ENCODE measurements at places on chromosomes 5 and 9. TPM values are rescaled to one million over a fixed set of nuclear protein-coding genes. Genes with fewer than 3 reads are reported as not detected.

Gene EGFL7
- total RNA-seq = 12.2 TPM

- peak overlapping the region; percentile 0 for H3K27ac ChIP-seq
- H3K27me3 ChIP-seq = no peaks in the 10 kb centered on the region
- H3K36me3 ChIP-seq = no peaks in the 10 kb centered on the region
- peak; percentile 91 for DNase-seq
- no peak overlapping the region for H3K4me3 ChIP-seq
Measured at GRCh38 chr9:94157050-94157801, 73.0 kb downstream of the PTPDC1 start.

- H3K27ac ChIP-seq = peak within 1 kb of the TSS; percentile 99
- peak within 1 kb of the TSS; percentile 89 for H3K4me3 ChIP-seq
- H3K36me3 ChIP-seq = peaks cover 14% of the 10 kb centered on the region
Measured at GRCh38 chr5:134904610-134905245, at the start of gene PCBD2. TSS of gene PCBD2 (plus strand) at chr5:134905131. CDS start at chr5:134905140, 9 bp downstream.

- no peaks in the 10 kb centered on the region for H3K27me3 ChIP-seq
- peak overlapping the region; percentile 86 for H3K27ac ChIP-seq
- no peak for DNase-seq
- H3K4me1 ChIP-seq = peaks cover 57% of the 10 kb centered on the region
- peak overlapping the region; percentile 78 for H3K4me3 ChIP-seq
- H3K36me3 ChIP-seq = peaks cover 20% of the 10 kb centered on the region
Measured at GRCh38 chr5:177495243-177496060, 2.0 kb downstream of the PDLIM7 start.

- no peaks in the 10 kb centered on the region for H3K36me3 ChIP-seq
- H3K4me1 ChIP-seq = peaks cover 14% of the 10 kb centered on the region
- no peak for DNase-seq
- no peak overlapping the region for H3K4me3 ChIP-seq
Measured at GRCh38 chr9:32385885-32386283, 1.4 kb downstream of the ACO1 start.

DNA sequence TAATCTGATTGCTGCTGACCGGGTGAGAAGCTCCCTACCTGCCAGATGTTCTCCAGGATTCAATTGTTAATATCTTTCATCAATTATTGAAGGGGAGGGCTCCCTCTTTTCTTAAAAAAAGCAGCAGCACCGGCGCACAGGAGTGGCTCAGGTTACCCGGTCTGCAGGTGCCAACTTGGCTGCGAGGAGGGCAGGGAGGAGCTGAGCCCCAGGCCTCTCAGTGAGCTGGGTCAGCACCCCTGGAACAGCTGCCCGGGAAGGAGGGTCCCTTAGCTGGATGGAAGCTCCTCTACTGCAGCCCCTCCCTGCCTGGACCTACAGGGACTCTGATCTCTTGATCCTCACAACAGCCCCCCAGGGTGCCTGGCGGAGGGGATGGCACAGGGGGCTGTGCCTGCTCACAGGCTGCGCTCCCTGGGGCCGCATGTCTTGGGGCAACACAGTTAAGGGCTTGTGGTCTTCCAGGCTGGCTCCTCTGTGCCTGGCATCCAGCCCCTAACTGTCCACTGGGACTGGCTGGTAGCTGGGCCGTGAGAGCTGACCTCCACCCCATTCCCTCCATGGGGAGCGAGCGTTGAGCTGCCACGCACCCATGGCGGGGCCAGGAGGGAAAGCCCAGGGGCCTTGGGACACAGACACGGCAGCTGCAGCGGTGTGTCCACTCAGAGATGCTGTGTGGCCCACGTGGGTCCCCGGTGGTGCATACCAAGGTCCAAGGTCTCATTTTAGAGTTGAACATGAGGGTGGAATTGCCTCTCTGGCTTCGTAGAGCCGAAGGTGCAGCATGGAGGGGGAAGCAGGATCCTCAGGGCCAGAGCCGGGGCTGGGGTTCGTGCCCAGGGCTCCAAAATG lies 28.6 kb upstream of the TMEM250 start:
- H3K4me1 ChIP-seq = no peaks in the 10 kb centered on the region
- no peak overlapping the region for H3K4me3 ChIP-seq
- H3K36me3 ChIP-seq = no peaks in the 10 kb centered on the region
- DNase-seq = no peak

Gene SHOC1
- total RNA-seq = 0.56 TPM

Gene FXN
- total RNA-seq = 11.1 TPM

DNA sequence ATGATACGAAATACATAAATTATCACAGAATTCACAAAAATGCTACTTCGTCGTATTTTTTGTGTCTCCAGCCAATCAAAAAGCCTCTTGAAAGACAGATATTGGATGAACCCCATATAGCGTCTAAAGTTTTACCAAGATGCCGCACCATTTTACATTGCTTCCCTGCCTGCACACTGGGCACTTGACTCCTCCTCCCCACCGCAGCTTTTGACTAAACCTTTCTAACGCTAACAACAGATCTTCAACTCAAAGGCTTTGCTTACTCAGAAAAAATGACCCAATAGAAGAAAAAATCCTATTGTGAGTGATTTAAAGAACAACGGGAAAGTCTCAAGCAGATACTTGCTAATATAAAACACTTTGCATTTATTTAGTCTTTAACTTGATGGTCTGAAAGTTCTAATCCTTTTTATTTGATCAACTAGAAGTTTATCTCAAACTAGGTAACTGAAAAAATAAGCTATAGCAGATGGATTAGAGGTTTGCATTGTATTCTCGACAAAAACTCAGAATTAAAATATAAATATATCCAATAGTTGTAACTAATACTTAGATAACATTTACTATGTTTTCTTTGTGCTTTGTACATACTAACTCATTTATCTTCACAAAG lies 609.1 kb upstream of the DMAC1 start:
- H3K27me3 ChIP-seq = no peaks in the 10 kb centered on the region
- no peaks in the 10 kb centered on the region for H3K36me3 ChIP-seq
- H3K27ac ChIP-seq = no peak overlapping the region
- H3K4me3 ChIP-seq = no peak overlapping the region

Gene FST
- 7.0 TPM for total RNA-seq

DNA sequence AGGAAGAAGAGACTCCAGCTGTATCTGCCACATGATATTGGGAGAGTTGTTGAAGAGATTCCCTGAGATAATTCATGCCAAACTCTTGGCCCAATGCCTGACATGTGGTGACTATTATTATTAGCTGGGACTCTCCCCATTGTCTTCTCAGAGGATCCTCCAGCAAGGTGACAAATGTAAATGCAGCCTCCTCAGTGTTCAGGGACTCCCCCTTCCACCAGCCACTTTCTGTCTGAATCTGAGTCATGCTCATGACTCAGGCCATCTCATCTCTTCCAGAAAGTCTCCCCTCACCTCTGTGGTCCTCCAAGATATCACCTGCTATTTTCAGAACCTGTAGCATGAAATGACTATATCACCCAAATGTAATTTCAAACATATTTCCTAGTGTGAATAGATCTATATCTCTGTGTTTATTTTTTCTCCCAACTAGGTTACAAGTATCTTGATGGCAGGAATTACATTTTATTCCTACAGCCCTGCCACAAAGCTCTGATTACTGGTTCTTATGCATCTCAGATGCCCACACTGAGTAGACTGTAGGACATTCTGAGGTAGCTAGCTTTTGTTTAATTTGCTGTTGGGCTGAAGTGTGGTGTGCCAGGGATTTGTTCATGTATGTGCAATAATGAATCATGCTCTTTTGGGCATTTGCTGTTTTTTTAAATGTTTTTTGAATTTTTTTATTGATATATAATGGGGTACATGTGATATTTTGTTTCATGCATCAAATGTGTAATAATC lies 126.6 kb upstream of the IL12B start:
- H3K36me3 ChIP-seq = no peaks in the 10 kb centered on the region
- H3K27me3 ChIP-seq = no peaks in the 10 kb centered on the region
- peaks cover 12% of the 10 kb centered on the region for H3K4me1 ChIP-seq
- no peak overlapping the region for H3K4me3 ChIP-seq

GRCh38 chr9:72304538-72304937 lies 60.5 kb downstream of the ZFAND5 start:
- no peaks in the 10 kb centered on the region for H3K36me3 ChIP-seq
- no peaks in the 10 kb centered on the region for H3K27me3 ChIP-seq
- no peak for DNase-seq
- H3K4me3 ChIP-seq = peak overlapping the region; percentile 28

- H3K27me3 ChIP-seq = peaks cover 12% of the 10 kb centered on the region
- no peaks in the 10 kb centered on the region for H3K36me3 ChIP-seq
- no peak overlapping the region for H3K4me3 ChIP-seq
- DNase-seq = no peak
Measured at GRCh38 chr5:174428895-174429294, 295.5 kb upstream of the MSX2 start.

DNA sequence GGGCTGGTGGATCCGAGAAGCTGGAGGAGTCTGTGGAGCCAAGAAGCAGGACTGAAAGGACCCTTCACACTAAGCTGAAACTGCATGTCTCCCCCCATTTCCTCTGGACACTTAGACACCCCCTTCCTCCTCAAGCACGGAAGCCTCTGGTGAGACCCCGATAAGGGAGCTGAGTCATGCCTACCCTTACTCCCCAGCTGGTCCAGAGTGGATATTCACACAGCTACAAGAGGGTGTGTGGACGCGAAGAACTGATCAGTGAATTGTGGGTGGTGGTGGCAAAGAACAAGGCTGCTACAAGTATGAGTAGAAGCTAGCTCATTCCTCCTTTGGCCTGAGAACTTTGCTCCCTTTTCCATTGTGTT lies 4.3 kb downstream of the TLN1 start:
- H3K27me3 ChIP-seq = no peaks in the 10 kb centered on the region
- peak overlapping the region; percentile 65 for H3K4me3 ChIP-seq
- DNase-seq = no peak
- peak overlapping the region; percentile 61 for H3K27ac ChIP-seq
- H3K36me3 ChIP-seq = peaks cover 36% of the 10 kb centered on the region
- peaks cover 50% of the 10 kb centered on the region for H3K4me1 ChIP-seq

GRCh38 chr5:28483327-28484025 lies 1445.1 kb upstream of the CDH9 start:
- H3K36me3 ChIP-seq = no peaks in the 10 kb centered on the region
- H3K27me3 ChIP-seq = no peaks in the 10 kb centered on the region
- H3K4me3 ChIP-seq = no peak overlapping the region

Gene ADAMTS19
- total RNA-seq = not detected

DNA sequence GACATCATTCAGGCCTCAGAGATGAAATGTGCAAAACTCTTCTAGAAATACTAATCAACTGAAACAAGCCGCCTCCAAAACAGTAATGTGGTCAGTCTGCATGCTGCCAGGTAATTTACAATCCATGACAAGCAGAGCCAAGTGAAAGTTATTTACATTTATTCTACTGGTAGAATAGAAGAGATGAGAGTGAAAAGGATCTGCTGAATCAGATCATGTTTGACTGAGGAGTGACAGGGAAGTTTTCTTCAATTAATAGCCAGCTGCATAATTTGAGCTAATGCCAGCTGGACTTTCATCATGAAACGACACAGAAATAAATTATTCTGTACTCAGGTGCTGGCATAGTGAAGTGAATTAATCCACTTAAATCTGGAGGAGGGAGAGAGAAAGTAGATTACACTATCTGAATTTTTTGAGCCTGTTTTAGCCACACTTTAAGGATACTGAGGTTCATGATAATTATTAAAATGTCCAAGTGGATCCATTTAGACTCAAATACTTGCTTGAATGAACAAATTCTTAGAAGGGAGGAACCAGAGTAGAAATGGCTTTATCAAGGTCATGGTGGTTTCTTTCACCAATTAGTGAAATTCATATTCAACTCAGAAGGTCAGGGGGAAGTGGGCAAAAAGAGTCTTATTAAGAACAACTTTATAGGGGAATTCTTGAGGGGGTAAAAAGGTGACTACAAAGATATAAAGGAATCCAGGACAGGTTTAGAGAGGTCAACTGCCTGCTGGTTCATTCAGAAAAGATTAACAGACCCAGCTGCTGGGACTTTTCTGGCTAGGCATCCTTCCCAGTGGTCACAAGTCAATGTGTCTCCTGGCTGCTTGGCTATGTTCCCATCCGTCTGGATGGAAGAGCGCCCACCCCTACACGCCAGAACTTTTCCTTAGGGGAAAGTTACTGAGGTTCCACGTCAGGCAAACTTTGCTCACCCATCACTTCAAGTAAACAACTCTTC lies 350.4 kb downstream of the PDE4D start:
- no peaks in the 10 kb centered on the region for H3K27me3 ChIP-seq
- no peaks in the 10 kb centered on the region for H3K36me3 ChIP-seq
- no peak for DNase-seq
- H3K4me3 ChIP-seq = no peak overlapping the region
- peaks cover 32% of the 10 kb centered on the region for H3K4me1 ChIP-seq
- H3K27ac ChIP-seq = peak overlapping the region; percentile 28

DNA sequence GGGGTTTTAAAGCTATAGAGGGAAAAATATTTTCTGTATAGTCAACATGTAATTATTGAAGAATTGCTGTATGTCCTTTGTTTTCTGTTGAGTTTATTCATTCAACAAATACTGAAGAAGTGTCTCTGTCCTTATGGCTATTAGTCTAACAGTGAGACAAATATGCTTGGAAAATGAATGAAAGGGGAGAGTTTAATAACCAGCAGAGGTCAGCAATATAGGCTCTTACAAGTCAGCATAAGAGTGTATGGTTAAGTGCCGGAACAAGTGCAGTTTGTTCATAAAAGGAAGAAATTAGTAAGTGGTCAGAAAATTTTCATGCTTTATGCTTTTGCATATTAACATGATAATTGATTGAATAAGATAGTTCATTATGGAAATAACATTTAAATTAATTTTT lies 3.6 kb downstream of the SCAMP1 start:
- no peak overlapping the region for H3K4me3 ChIP-seq
- H3K27me3 ChIP-seq = no peaks in the 10 kb centered on the region
- peaks cover 19% of the 10 kb centered on the region for H3K4me1 ChIP-seq
- DNase-seq = no peak

- DNase-seq = no peak
- H3K27me3 ChIP-seq = peaks cover 4% of the 10 kb centered on the region
Measured at GRCh38 chr5:110053824-110054223, 364.1 kb downstream of the MAN2A1 start.

DNA sequence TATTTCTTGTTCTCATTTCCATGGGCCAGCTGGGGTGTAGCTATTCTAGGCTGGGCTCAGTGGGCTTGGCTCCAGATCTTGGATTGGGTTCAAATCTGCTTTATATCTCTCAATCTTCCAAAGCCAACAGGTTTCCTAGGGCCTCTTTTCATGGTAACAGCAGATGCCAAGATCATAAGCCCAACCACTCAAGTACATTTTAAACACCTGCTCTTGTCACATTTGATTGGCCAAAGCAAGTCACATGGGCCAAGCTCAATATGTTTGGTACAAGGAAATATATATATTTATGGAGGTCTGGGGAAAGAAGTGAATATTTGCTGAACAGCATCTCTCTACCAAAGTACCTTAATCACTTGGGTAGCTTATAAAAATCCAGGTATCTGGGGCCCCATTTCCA lies 49.5 kb downstream of the MRRF start:
- DNase-seq = no peak
- H3K27me3 ChIP-seq = no peaks in the 10 kb centered on the region
- no peaks in the 10 kb centered on the region for H3K4me1 ChIP-seq
- H3K4me3 ChIP-seq = no peak overlapping the region
- H3K27ac ChIP-seq = no peak overlapping the region

- H3K4me1 ChIP-seq = no peaks in the 10 kb centered on the region
- no peaks in the 10 kb centered on the region for H3K36me3 ChIP-seq
- DNase-seq = no peak
- H3K27me3 ChIP-seq = no peaks in the 10 kb centered on the region
- H3K4me3 ChIP-seq = no peak overlapping the region
Measured at GRCh38 chr9:113949571-113950078, 73.5 kb downstream of the ZNF618 start.

Measured in suprapubic skin (tissue), 4 donors.